ENCODE measurements at places on chromosomes 3 and 15. TPM values are rescaled to one million over a fixed set of nuclear protein-coding genes. Genes with fewer than 3 reads are reported as not detected.

- DNase-seq, result no peak
These were observed 294.2 kb upstream of the COL8A1 start for GRCh38 chr3:99344216-99344615.

- no peak for DNase-seq
These were observed 30.0 kb upstream of the TRAK1 start for GRCh38 chr3:42061025-42061712.

DNA sequence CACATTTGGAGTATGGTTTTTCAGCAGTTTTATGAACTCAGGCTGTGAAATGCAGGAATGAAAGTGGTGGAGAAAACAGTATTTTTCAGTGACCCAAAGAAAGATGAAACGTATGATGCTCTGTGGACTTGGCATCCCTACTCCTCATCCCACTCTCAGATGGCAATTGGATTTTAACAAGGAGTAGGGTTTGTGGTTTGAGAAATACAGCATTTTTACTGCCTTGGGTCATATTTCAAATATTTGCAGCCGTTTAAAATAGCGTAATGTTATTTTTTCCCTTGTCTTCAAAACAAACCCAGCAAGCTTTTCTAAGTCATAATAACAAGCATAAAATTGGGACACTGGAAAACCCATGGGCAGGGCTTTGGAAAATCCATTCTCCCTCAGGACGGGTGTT, 117.2 kb upstream of the LRIG1 start:
- DNase-seq, result no peak

DNA sequence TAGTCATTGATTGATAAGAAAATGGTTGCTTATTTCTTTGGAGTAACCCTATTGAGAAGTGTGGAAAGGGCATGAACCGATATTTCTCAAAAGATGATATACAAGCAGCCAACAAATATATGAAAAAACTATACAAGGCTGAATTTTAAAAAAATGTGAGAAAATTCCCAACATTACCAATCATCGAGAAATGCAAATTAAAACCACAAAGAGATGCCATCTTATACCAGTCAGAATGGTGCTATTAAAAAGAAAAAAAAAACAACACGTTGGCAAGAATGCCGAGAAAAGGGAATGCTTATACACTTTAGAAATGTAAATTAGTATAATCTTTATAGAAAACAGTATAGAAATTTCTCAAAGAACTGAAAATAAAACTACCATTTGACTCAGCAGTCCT, 77.7 kb upstream of the ROBO1 start:
- no peak for DNase-seq

DNA sequence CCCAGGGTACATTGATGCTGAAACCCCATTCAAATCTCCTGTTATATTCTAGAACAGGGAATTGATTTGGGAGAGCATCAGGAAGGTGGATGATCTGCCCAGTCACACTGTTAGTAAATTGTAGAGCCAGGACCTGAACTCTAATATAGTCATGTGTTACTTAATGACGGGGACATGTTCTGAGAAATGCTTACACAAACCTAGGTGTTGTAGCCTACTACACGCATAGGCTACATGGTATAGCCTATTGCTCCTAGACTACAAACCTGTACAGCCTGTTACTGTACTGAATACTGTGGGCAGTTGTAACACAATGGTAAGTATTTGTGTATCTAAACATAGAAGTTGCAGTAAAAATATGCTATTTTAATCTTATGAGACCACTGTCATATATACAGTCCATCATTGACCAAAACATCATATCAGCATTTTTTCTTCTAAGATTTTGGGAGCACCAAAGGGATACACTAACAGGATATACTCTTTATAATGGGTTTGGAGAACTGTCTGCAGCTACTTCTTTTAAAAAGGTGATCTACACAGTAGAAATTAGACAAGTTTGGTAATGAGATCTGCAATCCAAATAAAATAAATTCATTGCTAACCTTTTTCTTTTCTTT, 5.8 kb downstream of the B2M start:
- DNase-seq, result no peak

GRCh38 chr3:192397012-192397411, 330.3 kb downstream of the FGF12 start:
- no peak for DNase-seq

DNA sequence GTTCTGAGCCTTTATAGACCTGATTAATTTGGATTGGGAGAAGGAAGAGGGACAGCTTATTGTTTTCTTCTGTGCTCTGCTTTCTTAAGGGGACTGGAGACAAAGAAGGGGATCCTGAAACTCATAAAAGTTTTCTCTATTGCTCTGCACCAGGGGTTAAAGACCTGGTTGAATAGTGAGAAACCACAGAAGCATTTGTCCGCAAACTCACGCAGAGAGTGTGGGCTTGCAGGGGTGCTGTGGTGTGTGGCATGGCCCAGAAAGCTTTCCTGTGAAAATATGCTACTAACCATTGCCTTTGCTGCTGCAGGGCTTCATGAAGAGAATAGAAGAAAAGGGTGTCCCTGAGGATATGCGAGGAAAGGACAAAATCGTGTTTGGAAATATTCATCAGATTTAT, 73.1 kb upstream of the UMPS start:
- DNase-seq, result no peak

DNA sequence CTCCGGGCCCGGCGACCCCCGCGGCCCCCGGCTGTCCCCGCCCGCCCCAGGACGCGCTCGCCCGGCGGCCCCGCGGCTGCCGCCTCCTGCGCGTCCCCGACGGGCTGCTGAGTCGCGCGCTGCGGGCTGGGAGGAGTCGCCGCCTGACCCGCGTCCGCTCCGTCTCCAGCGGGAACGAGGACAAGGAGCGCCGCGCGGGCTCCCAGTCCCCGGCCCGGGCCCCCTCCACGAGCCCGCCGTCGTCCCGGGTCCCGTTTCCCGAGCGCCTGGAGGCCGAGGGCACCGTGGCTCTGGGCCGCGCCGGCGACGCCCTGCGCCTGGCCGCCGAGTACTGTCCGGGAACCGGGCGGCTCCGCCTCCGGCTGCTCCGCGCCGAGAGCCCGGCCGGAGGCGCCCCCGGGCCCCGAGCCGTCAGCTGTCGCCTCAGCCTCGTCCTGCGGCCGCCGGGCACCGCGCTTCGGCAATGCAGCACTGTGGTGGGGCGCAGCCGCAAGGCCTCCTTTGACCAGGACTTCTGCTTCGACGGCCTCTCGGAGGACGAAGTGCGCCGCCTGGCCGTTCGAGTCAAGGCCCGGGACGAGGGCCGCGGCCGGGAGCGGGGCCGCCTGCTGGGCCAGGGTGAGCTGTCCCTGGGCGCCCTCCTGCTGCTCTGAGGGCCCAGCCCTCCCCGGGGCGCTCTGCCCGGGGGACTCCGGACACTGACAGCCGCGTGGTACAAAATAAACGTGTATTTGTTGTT, 1.5 kb downstream of the C2CD4A start:
- DNase-seq, result no peak

Gene TGM4
- total RNA-seq, result not detected

Gene MST1R
- total RNA-seq, result 7.7 TPM

Gene GOLGA8T
- not detected for total RNA-seq

Data from thoracic aorta (tissue), 2 donors.